ENCODE measurements at places on chromosomes 13 and 19.

- peak; percentile 30 for DNase-seq
Observed at GRCh38 chr13:52850396-52851136, 2.1 kb upstream of the PCDH8 start.

DNA sequence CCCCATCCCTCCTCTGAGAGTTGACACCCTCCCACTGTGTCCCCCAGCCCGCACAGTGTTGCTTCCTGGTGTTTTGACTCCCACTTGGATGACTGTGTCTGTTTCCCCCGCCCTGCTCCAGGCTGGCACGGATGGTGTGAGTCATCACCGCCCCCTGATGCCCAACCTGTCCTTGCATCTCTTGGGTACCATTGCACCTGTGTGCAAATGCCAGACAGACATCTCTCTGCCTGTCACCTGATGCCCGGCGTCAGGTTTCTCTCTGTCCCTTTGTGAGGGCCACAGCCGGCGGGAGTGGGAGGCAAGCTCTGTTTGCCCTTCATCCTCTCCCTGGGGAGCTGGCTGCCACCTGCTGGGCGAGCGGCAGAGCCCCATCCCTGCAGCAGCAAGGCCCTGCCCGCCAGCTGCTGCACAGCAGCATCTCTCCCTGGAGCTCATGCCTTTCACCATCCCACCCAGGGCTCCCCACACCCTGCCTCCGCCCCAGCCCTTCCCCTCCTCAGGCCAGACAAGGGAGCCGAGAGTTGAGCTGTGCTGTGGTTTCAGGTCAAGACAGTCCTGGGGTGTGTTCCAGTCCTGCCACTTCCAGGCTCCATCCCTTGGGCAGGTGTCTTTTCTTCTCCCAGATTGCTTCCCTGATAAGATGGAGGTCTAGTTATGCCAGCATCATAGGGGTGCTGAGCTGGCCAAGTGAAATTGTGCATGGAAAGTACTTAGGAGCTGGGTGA lies 29.7 kb downstream of the NKPD1 start:
- DNase-seq: peak; percentile 14

GRCh38 chr13:100139817-100140216 lies 50.9 kb downstream of the PCCA start:
- no peak for DNase-seq

- no peak for DNase-seq
Observed at GRCh38 chr19:48444936-48445200, 915 bp upstream of the GRWD1 start.

GRCh38 chr19:19661675-19662251 lies 1.7 kb downstream of the ATP13A1 start:
- DNase-seq: no peak

DNA sequence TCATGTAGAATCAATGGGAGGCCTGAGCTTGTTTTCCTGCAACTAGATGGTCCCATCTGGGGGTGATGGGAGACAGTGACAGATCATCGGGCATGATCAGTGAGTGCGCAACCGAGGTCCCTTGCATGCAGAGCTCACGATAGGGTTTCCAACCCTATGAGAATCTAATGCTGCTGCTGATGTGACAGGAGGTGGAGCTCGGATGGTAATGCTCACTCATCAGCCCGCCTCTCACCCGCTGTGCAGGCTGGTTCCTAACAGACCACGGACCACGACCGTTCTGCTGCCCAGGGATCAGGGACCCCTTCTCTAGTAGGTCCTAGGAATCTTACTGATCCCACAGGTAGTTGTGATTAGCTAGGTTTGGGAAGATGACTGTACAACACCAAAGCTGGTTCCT lies 23.5 kb upstream of the GARRE1 start:
- DNase-seq: no peak

- peak; percentile 2 for DNase-seq
Observed at GRCh38 chr13:46211116-46211482, 629 bp upstream of the LRRC63 start.

- peak; percentile 54 for DNase-seq
Observed at GRCh38 chr13:113902986-113903775, 39.3 kb upstream of the GAS6 start.

DNA sequence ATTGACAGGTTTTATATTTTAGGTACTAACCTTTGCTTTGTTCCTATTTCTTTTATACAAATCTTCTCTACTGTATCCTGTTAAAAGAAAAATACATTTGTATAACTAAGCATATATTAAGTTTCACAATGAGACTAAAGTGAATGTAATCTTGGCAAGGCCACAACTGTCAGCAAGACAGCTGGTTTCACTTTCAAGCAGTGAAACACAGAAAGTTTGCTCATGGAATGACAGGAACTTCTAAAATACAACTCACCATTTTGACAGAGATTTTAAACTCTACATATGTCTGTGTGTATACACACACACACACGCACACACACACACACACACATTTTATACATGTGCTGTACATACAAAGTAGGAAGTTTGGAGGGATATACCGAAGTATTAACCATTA lies 53.3 kb downstream of the PARP4 start:
- DNase-seq: peak; percentile 65

GRCh38 chr13:57899096-57899495 lies 267.6 kb downstream of the PCDH17 start:
- no peak for DNase-seq

GRCh38 chr13:84192125-84192524 lies 309.9 kb upstream of the SLITRK1 start:
- DNase-seq: peak; percentile 86

DNA sequence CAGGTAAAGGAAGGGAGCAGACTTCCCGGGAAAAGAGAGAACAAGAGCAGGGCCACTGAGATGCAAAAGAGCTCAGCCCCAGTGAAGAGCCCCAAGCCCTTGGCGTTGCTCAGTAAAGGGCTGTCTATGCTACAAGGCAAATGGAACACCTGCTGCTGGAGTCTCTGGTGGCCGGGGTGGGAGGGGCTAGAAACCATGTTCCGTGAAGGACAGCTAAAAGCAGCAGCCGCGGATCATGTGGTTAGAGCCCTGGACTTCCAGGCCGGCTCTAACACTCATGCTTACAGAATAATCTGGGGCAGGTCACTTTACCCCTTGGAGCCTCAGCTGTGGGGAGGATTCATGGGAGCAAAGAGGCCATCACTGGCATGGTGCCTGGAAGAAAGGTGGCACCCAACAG lies 17.8 kb downstream of the POU2F2 start:
- no peak for DNase-seq

GRCh38 chr19:23956051-23956450 lies 41.4 kb downstream of the ZNF726 start:
- no peak for DNase-seq

DNA sequence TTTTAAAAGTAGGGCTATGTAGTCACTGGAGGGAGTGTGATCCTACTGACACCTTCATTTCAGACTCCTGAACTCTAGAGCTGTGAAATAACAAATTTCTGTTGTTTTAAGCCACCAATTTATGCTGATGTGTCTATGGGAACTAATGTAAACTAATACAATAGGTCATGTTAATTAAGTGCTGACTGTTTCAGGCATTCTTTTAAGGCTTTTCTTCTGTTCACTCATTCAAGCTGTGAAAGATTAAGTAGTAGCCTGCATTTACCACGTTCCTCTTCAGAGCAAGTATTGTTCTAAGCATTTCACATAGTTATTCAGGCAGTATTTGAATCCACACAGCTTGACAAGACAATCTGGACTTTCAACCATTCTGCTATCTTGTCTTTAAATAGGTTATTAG lies 1135.0 kb downstream of the SLITRK1 start:
- no peak for DNase-seq

- no peak for DNase-seq
Observed at GRCh38 chr19:16326401-16327168, 2.0 kb downstream of the KLF2 start.

- no peak for DNase-seq
Observed at GRCh38 chr13:21753117-21753729, 82.3 kb downstream of the FGF9 start.

- peak; percentile 79 for DNase-seq
Observed at GRCh38 chr19:1360818-1361461, 22.8 kb upstream of the NDUFS7 start.

- DNase-seq: no peak
Observed at GRCh38 chr19:15126131-15126910, 19.1 kb downstream of the SYDE1 start.

- DNase-seq: no peak
Observed at GRCh38 chr13:41099986-41100385, 32.6 kb downstream of the KBTBD6 start.

- no peak for DNase-seq
Observed at GRCh38 chr13:91960947-91961346, 562.5 kb downstream of the GPC5 start.

GRCh38 chr19:572743-573518 lies 535 bp downstream of the BSG start:
- peak; percentile 60 for DNase-seq

- peak; percentile 53 for DNase-seq
Observed at GRCh38 chr19:46303691-46304397, 7.0 kb downstream of the HIF3A start.

DNA sequence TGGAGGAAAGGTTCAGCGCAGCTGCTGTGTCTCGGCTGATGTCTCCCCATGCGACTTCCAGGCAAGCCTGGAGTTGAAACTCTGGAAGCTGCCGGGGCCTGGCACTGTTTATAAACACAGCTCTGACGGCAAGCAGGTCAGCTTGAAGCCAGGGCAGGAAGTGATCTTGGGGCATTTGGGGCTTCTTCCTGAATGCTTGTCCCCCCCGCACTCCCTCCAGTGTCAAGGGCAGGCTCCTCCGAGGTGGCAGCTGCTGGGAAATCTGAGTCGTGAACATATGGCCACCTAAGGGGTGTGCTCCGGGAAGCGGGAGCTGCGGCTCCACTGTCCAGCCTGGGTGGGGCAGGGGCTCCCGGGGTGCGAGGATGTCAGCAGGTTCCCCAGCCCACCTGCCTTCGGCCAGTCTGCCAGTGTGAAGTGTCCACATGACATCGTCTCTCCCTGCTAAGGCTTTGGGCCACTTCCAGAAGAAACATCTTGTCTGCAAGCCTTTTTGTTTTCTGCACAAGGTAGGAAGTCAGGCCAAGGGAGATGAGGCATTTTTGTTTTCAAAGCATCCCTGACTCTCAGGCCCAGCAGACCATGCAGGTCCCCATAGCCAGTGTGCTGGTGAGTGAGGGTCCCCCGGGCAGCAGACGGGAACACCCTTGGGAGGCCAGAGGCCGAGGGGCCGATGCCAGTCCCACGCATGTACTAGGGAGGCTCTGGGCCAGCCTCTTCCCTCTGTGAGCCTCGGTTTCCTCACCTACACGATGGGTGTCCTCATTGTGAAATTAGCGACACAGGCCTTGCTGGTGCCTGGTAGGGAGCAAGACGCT lies 2.7 kb downstream of the PIAS4 start:
- no peak for DNase-seq

GRCh38 chr13:52651897-52652195 lies 790 bp upstream of the SUGT1 start:
- no peak for DNase-seq

DNA sequence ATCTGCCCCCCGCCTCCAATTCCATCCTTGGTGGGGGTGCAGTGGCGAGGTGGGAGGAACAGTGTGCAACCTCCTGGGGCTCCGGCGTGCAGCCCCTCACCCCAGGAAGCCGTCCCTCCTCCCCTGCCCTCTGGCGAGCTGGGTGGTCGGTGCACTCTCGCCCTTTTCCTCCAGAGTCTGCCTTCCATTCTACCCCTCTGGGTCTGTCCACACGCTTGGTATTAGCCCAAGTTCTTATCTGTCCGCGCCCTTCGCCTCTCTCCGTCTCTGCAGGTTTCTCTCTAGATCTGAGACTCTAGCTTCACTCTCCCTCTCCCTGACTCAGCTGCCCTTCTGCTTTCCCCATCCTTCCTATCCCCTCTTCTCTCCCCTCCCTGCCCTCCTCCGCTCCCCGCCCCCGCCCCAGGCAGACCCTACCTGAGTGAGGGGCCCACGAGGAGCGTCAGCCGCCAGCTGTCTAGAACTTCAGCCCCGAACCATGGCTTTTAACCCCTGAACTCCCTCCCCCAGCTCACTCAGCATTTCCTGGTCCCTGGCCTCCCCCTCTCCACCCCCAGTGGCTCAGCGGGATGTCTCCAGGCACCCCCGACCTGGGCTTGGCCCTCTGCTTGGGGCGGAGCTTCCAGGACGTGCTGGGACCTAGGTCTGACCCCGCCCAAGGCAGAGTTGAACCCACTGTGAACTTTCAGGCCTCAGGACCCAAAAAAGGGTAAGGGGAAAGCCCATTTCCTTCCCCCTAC lies 499 bp upstream of the KLK13 start:
- DNase-seq: no peak

DNA sequence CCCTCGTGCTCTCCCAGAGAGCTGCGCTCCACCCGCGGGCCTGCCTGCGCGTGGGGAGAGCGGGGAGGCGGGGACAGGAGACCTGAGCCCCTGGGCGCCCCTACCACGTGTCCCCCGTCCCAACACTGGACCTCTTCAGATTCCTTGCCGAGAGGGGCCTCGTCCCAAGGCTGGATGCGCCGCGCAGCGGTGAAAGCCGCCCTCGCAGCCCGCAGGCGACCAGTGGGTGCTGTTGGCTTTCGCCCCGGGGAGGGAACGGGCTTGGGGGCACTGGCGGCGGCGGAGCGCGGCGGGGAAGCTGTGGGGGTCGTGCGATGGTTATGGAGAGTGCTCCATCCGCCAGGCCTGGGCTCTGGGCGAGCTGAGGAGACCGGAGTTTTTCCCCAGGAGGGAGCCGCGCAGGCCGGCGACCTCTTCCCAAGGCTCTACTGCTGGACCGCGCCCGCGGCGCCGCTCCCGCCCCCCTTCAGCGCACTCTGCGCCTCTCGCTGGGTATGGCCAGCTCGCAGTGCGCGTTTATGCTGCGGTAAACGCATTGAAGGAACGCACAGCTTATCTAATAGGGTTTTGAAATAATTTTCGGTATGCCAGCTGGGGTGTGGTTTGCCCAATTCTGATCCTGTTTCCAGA lies 17.2 kb upstream of the RNF17 start:
- peak; percentile 5 for DNase-seq

- DNase-seq: no peak
Observed at GRCh38 chr13:99059498-99060075, 81.7 kb upstream of the DOCK9 start.

GRCh38 chr13:81568824-81569223 lies 1227.9 kb upstream of the SPRY2 start:
- no peak for DNase-seq

DNA sequence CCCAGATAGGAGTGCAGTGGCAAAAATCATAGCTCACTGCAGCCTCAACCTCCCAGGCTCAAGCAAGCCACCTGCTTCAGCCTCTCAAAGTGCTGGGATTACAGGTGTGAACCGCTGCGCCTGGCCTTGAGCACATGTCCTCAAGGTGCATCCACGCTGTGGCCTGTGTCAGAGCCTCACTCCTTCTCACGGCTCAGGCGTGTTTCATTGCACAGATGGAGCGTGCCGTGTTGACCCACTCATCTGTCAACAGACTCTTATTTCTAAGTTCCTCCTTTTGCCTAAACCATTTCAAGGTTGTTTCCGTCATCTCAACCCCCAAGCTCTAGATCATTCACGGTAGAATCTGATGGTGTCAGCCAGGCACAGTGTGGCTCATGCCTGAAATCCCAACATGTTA lies 28.2 kb downstream of the ATP8B3 start:
- DNase-seq: no peak

All from astrocyte of the spinal cord (primary cell).